ENCODE measurements at places on chromosomes 4 and X.

GRCh38 chrX:134374910-134375309, 85.1 kb upstream of the HPRT1 start:
- no peak for DNase-seq

DNA sequence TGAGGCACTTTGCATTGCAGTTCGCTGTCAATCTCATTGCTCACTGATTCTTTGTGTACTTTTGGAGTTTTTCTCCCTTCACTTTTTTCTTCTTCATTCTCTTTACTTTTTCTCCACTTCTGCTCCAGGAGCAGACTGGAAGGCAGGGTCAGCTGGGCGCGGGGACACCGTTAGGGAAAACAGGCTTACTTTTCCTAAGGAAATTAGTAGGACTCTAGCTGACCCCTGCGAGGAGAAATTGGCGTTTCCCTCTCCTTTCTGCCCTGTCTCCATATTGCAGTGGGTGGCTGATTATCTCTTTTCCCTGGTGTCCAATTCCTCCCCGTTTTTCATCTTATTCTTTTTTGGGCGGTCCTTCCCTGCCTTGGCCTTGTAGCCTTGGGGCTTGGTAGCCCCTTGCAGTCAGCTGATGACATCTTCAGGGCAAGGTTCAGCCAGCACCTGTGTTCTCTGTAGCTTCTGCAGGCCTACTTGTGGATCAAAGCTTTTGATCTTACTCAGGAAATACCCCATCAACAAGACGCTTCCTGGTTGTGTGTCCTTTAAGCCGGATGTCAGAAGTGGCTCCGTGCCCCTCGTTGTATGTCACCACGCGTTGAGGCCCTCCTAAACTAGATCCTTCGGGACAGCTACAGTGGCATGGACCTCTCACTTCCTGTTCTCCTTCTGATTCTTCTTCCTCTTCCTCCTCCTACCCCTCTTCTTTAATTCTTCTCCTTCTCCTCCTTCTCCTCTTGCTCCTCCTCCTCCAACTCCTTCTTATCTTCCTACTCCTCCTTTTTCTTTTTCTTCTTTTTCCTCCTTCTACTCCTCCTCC, 36.1 kb downstream of the NBDY start:
- DNase-seq, result no peak

DNA sequence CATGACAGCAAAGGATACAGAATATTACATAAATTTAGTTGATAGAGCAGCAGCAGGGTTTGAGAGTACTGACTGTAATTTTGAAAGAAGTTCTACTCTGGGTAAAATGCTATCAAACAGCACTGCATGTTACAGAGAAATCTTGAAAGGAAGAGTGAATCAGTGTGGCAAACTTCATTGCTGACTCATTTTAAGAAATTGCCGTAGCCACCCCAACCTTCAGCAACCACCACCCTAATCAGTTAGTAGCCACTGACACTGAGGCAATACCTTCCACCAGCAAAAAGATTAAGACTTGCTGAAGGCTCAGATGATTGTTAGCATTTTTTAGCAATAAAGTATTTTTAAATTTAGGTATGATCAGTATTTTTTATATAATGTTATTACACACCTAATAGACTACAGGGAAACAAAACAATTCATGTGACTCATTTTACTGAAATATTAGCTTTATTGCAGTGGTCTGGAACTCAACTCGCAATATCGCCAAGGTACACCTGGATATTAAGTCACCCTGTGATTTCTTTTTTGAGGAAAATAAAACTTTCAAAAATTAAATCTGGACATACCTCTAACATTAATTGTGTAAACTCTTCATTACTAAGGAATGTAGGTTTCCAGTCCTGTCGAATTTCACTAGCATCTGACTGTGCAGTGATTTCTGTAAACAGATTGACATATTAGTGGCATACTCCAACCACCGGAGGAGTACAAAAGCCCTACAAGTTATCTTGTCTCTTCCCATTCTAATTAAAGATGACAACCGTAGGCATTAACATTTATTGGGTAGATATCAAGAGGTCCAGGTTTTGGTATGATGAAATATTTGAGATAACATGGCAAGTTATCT, 71.1 kb downstream of the CLOCK start:
- peak; percentile 66 for DNase-seq

- DNase-seq, result no peak
These were observed 31.2 kb upstream of the TSPAN5 start for GRCh38 chr4:98689507-98690174.

DNA sequence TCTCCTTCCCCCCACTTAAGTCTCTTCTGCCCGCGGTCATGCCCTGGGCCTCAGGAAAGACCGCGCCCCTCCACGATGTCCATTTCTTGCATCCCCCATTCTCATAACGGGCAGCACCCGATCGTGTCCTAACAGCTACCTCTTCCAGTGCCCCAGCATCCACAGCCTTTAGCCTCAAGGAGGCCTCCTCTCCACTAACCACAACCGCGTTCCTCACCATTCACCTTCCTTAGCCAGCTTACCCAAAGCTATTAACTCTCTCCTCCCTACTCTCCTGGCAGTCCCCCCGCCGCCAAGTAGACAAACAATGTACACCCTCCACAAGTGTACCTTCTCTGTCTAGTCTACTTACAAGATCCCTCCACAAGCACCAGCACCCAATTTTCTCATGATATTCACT, 58.6 kb upstream of the PAGE5 start:
- DNase-seq, result no peak

DNA sequence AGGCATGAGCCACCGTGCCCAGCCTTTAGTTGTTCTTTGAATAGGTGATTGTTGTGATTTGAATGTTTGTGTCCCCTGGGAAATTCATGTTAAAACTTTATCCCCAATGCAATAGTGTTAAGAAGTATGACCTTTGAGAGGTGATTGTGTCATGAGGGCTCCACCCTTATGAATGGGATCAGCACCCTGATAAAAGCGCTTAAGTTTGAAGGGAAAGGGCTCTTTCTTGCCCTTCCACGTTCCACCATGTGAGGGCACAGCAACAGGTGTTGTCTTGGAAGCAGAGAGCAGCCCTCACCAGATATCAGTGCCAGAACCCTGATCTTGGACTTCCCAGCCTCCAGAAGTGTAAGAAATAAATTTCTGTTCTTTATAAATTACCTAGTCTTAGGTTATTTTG, 33.7 kb upstream of the RP2 start:
- DNase-seq, result no peak

DNA sequence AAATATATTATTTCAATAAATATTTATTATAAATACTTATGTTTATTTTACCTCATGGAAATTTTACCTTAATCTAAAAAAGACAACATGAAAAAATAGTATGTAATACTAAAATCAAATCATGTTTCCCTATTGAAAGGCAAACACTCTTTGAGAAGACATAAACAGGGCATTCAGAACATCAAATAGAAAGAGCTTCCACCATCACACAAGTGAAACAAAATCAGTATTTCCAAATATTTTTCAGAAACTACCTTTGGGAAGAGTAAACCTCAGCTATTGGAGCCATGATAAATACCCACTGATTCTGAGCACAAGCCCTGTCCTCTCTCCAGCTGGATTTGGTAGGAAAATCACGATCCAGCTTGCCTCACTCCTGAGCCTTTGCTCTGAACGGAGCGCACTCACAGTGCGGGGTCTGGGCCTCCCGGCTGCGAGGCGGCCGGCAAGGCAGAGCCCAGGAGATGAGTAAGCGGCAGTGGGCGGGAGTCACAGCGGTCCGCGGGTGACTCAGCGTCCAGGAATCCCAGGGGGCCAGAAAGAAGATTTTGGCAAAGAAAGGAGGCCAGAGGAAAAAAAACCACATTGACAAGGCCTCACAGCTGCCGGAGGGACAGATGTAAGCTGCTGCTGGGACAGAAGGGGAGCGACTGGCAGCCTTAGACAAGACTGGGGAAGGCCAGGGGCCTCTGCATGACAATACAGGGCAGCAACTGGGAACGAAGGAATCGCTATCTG, 14.7 kb upstream of the ANXA5 start:
- peak; percentile 96 for DNase-seq

- no peak for DNase-seq
These were observed 39.3 kb downstream of the MEPE start for GRCh38 chr4:87872028-87872427.

DNA sequence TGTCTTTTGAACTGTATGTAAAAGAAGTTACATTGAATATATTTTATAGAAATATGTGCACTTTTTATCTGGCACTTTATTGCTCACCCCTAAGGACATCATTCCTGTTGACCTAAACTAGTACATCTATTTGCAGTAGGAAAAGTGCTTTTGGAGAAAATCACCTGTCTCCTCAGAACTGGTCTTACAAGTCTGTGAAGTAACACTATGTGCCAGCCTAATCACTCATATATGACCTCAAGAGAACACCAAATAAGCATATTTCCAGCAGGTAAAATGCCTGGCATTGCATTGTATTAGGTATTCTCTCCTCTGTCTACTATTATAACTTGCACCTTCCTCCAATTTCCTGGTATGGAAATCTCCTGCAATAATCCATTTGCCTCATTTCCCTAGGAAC, 4.0 kb upstream of the GASK1B start:
- no peak for DNase-seq

GRCh38 chr4:1445716-1446445, 39.6 kb upstream of the NKX1-1 start:
- DNase-seq, result no peak

DNA sequence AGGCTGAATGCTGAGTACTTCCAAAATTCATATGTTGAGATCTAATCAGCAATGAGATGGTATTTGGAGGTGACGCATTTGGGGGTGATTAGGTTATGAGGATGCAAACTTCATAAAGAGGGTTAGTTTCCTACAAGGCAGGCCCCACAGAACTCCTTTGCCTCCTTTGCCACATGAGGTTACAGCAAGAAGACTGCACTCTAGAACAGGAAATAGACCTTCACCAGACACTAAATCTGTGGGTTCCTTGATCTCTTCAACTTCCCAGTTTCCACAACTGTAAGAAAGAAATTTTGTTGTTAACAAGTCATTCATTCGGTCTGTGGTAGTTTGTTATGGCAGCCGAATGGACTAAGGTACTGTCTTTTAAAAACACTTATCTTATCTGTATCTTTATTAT, 681.9 kb upstream of the HS3ST1 start:
- no peak for DNase-seq

DNA sequence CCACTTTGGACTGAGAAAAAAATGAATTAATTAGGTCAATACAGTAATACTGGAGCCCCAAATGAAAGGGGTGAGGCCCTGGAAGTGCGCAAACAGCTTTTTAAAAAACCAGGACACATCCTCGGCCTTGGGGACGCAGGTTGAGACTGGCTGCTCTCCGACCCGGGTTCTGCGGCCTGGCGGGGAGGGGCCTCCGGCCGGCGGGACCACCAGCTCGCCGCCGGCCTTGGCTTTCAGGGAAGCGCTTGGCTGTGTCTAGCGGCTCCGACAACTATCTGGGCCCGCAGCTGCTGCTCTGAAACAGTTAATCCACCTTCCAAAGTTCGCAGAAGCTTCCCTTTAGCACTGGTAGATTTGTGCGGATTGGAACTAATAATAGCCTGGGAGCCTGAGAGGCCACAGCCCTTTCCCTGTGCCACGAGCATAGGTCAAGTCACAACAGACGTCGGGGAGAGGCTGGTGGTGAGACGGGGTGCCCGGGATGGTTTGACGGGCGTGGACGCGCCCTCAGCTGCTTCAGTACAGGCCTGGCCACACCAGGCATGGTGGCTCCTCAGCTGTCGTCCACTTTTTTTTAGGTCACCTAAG, 1.1 kb upstream of the SEL1L3 start:
- no peak for DNase-seq

GRCh38 chrX:117743469-117744251, 372.9 kb downstream of the KLHL13 start:
- no peak for DNase-seq

- DNase-seq, result no peak
These were observed 211.2 kb downstream of the NSUN7 start for GRCh38 chr4:40960941-40961340.

GRCh38 chr4:80409809-80410208, 74.3 kb downstream of the CFAP299 start:
- no peak for DNase-seq

DNA sequence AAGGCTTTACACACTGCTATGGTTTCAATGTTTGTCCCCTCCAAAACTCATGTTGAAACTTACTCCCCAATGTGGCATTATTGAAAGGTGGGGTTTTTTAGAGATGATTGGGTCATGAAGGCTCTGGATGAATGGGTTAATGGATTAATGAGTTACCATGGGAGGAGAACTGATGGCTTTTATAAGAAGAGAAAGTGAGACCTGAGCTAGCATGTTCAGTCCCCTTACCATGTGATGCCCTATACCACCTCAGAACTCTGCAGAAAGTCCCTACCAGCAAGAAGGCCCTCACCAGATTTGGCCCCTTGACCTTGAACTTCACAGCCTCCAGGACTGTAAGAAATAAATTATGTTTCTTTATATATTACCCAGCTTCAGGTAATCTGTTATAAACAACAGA, 68.9 kb upstream of the CAPN6 start:
- no peak for DNase-seq

GRCh38 chr4:71545168-71545567, 206.3 kb downstream of the SLC4A4 start:
- peak; percentile 7 for DNase-seq

DNA sequence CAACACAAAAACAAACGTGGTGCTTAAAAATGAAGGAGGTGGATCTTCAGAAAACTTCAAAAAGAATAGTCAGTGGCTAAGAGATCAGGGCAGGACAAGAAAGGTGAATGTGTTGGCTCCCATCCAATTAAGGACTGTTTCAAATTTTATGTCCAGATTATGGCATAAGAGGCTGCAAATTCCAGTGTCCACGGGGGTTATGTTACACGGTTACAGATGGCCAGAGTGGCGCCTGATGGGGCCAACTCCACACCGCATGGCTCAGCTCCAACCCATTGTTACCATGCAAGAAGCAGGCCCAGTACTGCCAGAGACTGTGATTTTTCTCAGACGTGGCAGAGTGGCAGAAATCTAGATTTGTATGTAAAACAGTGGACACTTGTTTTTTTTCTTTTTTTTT, 168.4 kb upstream of the TENM3 start:
- no peak for DNase-seq

GRCh38 chrX:16005917-16006316, 117.4 kb upstream of the GRPR start:
- DNase-seq, result no peak

DNA sequence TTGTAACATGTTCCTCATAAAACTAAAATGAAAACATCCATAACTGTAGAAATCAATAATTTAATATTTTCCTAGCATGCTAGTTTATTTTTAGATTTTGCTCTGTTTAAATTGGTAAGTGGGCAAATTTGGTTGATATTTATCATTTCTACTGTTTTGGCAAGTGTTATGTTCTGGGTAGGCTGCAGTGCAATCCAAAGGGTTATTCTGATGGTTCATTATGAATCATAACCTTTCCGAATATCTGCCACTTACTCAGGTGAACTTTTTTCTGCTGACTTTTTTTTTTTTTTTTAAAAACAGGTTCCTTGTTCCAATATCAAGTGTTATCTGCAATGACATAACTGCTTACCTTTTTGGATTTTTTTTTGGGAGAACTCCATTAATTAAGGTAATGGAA, 52.0 kb downstream of the CDS1 start:
- DNase-seq, result no peak

- DNase-seq, result peak; percentile 45
These were observed at the start of gene CXXC4 for GRCh38 chr4:104494822-104495559. Gene CXXC4 (minus strand): TSS chr4:104494894. CDS start chr4:104491802, 3,092 bp downstream.

GRCh38 chrX:1534301-1535168, 2.5 kb downstream of the P2RY8 start:
- no peak for DNase-seq

- DNase-seq, result no peak
These were observed 95.2 kb upstream of the LNX1 start for GRCh38 chr4:53686521-53686920.

Measured in fibroblast of pulmonary artery (primary cell).